OCI-M1 (cell line): ENCODE measurements at places on chromosomes 2 and 18.
A peak's percentile ranks its signal among the peaks of the same experiment; 100 is the strongest.

DNA sequence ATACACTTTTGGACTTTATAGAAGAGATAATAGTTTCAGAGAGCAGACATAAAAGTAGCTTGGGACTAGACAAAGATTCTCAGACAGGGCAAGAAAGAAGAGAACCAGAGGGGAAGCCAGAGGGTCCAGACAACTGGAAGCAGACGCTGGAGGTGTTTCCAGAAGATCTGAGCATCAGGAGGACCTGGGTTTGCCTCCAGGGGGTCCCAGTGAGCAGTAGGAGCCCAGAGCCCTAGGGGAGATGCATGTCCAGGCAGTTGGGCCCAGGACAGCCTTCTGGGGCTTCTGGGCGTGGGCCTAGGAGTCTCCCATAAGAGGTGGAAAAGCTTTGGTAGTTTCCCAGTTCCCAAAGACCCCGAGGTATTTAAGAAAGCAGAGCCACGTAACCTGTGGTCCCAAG, 251.2 kb upstream of the ID2 start:
- DNase-seq, result no peak

- DNase-seq, result peak; percentile 49
These were observed 196.5 kb downstream of the LNPK start for GRCh38 chr2:175805442-175806124.

GRCh38 chr2:170703776-170704476, 11.2 kb upstream of the SP5 start:
- DNase-seq, result peak; percentile 12

GRCh38 chr2:17690776-17691175, 62.8 kb downstream of the SMC6 start:
- no peak for DNase-seq

DNA sequence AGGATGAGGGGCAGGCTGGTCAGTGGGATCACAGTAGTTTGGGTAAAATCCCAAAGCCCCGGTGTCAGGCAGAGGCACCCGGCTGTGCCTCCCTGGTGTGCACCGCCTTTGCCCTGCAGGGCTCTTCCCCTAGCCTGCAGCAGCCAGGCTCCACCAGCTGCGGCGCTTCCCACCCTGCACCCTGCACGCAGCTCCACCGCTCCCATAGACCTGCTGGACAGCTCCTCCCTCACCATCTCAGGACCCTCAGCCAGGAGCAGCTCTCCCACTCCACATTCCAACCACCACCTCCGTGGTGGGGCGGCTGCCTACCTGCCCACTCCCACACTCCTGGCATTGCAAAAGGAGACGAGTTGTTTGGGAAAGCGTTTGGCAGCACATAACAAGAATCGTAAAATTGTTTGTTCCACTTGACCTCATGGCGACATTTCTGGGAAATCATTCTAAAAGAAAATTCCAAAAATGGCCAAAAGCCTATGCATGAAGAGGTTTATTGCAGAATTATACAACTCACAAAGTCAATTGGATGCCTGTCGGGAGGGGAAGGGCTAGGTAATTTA, 287.4 kb upstream of the HDAC4 start:
- DNase-seq, result no peak

- DNase-seq, result no peak
These were observed 91.9 kb downstream of the MRO start for GRCh38 chr18:50727721-50728471.

- DNase-seq, result no peak
These were observed 46.6 kb upstream of the SCG2 start for GRCh38 chr2:223648755-223649154.

- no peak for DNase-seq
These were observed 47.3 kb upstream of the B3GNT7 start for GRCh38 chr2:231348173-231348572.

DNA sequence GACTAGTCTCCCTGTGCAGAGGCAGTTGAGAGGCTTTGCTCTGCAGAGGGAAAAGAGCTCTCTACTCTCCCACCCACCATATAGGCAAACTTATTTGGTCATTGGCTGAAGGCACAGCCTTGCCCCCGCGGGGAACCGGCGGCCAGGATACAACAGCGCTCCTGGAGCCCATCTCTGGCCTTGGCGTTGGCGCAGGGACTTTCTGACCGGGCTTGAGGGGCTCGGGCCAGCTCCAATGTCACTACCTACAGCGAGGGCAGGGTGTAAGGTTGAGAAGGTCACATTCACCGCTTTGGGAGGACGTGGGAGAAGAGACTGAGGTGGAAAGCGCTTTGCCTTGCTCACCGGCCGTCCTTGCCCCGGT, 2.2 kb downstream of the ONECUT2 start:
- DNase-seq, result no peak

DNA sequence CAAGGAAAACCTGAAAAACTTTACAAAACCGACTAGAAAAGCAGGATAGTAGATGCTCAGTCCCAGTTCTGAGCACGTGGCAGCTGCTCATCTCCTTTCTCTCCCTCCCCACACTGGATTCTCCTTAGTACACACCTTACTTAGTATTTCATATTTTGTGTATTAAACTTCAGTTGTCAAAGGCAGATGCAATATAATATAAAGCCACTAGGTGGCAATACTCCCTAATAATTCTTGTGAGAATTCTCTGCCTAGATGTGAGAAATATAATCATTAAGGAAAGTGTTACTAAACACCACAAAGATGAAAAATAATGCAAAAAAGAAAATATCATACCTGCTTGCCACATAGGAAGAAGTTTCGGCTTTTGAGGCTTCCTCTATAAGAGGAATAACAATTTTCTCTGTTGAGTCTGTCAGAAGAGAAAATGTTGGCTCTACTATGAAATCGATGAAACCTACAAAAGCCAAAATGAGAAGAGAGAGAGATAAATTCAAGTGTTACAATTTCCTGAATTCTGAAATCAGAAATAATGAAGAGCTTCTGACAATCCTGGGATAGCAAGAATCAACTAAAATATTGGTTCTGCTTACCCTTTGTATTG, 200.6 kb downstream of the PPP1R1C start:
- DNase-seq, result peak; percentile 79

- DNase-seq, result no peak
These were observed 31.3 kb downstream of the COLEC12 start for GRCh38 chr18:468955-469790.

- DNase-seq, result no peak
These were observed 130.4 kb downstream of the CCDC74A start for GRCh38 chr2:131657895-131658768.

DNA sequence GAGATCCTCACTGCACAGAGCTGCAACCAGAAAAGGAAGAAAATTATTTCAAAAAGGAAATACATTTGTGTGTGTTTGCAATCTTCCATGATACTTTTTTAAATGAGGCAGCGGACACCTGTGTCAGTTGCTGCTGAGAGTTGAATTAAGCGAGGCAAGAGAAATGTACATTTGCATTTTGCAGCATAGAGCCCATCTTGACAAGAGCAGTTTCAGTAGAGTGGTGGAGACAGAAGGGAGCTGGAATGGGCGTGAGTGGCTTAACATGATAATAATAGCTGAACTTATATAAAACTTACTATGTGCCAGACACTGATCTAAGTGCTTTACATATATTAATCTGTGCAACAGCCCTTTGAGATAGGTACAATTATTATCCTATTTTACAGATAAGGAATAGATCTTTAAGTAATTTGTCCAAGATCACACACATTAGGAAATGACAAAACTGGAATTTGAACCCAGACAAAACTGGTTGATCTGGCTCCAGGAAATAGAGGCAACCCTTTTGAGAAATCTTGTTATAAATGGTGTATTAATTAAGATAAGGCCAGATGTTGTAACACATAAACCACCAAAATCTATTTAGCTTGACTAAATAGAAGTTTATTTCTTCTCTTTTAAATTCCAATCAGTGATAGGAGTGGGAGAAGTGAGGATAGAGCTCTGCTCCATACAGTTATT, 68.7 kb downstream of the SDC1 start:
- DNase-seq, result no peak

GRCh38 chr2:10047616-10048500, 4.5 kb downstream of the KLF11 start:
- no peak for DNase-seq
